Left lobe of liver (tissue), 2 donors: ENCODE measurements at places on chromosomes 3 and 15. TPM values are rescaled to one million over a fixed set of nuclear protein-coding genes. Genes with fewer than 3 reads are reported as not detected.
A peak's percentile ranks its signal among the peaks of the same experiment; 100 is the strongest.

LRRC3B gene
- not detected for total RNA-seq

NEIL1 gene
- total RNA-seq: 43.2 TPM

SLC22A13 gene
- total RNA-seq: 0.50 TPM

GNL3 gene
- total RNA-seq: 18.9 TPM

GRCh38 chr15:40368719-40369473 is 10.9 kb downstream of the DISP2 start:
- no peak for DNase-seq

DNA sequence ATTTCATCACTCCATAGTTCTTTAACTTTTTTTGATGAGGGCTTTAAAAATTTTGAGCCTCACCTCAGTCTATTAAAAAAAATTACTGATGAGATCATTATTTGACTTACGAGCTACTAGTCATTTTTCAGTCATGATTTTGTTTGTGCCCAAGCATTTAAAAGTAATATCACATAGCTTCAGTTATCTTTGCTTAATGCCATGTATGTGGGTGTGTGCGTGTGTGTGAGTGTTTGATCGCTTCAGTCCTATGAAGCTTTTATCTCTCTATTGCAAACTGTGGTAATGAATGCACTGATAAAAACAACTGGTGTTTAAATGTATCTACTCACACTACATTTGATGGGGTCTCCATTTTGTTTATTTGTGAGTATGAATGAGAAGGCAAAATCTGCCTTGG is 49.8 kb downstream of the RSRC1 start:
- DNase-seq: no peak

DNA sequence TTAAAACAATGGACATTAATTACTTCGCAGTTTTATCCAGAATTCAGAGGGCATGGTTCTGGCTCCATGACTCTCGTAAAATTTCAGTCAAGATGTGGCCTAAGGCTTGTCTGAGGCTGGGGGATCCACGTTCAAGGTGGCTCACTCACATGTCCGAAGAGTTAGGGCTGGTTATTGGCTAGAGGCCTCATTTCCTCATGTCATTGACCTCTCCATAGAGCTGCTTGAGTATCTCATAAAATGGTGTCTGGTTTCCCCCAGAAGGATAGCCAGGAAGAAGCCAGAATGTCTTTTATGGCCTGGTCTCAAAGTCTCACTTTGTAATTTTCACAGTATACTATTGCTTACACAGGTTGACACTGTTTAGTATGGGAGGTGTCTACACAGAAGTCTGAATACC is 67.3 kb upstream of the DCBLD2 start:
- DNase-seq: no peak

DNA sequence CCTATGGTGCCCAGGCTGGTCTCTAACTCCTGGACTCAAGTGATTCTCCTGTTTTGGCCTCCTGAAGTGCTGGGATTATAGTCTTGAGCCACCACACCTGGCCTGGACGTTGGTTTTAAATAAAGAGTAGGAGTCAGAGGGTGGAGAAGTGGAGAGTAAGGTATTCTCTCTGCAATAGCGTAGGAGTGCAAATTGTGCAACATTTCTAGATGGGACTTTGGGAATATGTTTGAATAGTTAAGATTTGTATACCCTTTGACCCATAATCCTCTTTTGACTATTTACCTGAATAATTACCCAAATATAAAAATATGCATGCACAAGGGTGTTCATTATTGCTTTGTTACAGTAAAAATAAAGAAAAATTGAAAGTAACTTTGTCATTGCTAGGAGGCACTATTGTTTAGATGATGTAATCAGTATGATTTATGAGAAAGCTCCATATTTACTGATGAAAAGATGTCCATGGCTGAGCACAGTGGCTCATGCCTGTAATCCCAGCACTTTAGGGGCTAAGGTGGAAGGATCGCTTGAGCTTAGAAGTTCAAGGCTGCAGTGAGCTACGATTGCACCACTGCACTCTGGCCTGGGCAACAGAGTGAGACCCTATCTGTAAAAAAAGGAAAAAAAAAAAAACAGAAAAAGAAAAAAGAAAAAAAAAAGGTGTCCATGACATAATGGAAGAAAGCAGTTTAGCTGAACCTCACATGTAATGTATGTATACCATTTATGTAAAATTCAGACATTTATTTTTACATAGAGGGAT is 15.1 kb upstream of the XYLB start:
- peak; percentile 22 for DNase-seq

GRCh38 chr15:59917504-59918157 is 86.5 kb upstream of the FOXB1 start:
- peak; percentile 70 for DNase-seq
